ENCODE measurements at places on chromosomes 11 and 22.
A peak's percentile ranks its signal among the peaks of the same experiment; 100 is the strongest.

DNA sequence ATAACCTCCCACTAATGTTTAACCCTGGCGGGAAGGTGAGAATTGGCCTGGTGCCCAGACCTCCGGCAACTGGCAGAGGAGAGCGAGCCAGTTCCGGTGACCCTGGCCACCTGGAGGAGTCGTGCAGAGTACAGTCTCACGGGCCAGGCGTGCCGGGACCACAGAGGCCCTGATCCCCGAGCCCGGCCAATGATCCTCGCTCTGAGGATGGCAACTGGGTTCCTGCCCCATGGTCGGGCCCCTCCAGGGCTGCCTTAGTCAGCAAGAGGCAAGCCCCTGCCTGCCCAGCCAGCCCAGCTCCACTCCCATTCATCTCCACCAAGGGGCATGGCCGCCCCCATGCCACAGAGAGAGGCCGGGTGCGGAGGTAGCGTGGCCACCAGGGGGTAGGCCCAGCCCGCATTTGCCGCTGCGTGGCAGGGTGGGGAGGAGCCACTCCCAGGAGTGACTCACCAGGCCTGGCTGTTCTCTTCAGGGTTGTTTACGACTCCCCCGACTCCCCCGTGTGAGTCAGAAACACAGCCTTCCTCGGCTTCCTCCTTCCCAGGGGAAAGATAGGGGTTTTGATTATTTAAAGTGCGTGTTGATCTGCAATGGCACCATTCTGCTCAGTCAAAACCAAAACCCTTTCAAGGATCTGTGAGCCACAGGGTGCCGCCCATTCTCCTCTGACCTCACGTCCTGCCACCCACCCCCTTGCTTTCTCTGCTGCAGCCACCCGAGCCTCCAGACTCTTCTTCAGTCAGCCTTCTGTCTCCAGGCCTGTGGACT, at the start of gene SLC25A45:
SLC25A45 (minus strand) TSS at position 614 of the 771 bp plus-strand sequence. CDS start 695 bp downstream, outside the sequence.
- DNase-seq, result peak; percentile 97

- no peak for DNase-seq
Measured at GRCh38 chr22:30188911-30189310, 57.6 kb downstream of the LIF start.

GRCh38 chr22:39490135-39490798, 11.8 kb upstream of the MIEF1 start:
- DNase-seq, result peak; percentile 69

DNA sequence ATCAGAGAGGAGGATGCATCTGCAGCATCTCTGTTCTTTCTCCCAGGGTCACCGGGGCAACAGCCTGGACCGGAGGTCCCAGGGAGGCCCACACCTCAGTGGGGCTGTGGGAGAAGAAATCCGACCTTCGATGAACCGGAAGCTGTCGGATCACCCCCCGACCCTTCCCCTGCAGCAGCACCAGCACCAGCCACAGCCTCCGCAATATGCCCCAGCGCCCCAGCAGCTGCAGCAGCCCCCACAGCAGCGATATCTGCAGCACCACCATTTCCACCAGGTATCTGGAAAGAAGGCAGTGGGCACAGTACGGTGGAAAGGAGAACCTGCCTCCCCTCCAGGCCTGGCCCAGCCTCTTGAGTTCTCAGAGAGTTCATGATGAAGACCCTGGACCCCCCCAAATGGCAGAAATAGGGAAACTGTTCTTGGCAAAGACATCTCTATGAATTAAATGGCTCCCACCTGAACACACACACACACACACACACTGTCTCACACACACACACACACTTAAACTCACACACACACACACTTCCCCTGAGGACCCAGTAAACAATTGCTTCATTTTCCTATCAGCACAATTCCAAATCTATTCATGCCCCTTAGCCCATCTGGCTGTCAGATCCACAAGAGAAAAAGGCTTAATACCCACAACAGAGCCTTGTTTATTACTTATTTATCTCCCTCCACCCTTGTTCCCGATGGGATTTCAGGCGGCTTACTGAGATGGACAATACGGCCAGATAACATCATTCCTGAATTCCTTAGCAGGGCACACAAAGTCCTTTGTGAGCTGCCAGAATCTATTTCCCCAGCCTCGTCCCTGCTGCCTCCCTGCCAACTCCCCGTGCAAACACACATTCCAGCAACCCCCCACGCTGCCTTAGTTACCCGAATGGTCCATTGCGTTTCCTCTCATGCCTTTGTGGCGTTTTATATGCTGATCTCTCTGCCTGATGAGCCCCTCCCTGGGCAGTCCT, 8.1 kb downstream of the TMA7B start:
- no peak for DNase-seq

DNA sequence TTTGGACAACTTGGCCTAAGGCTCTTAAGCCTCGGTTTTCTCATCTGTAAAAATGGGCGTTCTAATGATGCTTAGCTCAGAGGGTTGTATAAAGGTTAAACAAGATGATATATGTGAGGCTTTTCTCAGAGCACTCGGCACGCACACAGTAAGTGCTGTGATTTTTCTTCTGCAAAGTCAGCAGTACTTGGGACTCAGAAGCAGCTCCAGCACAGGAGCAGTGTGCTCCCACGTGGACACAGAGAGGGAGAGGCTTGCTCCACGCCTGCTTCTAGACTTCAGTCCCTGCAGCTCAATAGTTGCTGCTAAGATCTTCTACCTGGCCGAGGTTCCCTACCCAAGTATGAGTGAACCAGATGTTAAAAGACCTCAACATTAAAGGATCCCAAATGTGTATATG, 39.9 kb upstream of the PHF21A start:
- DNase-seq, result no peak

- no peak for DNase-seq
Measured at GRCh38 chr11:2475136-2475918, 30.5 kb downstream of the KCNQ1 start.

- no peak for DNase-seq
Measured at GRCh38 chr11:68741463-68741862, 9.9 kb downstream of the TESMIN start.

DNA sequence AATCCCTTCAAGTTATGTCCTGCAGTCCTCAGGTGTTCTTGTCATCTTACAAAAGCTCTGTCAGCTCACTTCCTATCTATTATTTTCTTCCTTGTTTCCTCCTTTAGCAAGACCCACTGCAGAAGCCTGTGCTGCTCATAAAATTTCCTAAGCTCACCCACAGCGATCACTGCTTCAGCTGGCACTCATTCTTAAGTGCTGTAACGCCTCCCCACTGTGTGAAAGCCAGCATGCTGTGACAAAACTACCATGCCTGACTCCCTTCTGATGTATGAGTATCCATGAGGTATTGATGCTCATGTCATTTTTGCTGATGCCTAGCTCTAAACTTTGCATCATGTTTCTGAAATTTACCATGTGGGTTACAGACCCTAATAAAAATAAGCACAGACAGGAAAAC, 41.5 kb upstream of the CNTN5 start:
- no peak for DNase-seq

- no peak for DNase-seq
Measured at GRCh38 chr11:86874304-86875056, 74.1 kb downstream of the PRSS23 start.

GRCh38 chr11:86869966-86870570, 69.7 kb downstream of the PRSS23 start:
- peak; percentile 43 for DNase-seq

DNA sequence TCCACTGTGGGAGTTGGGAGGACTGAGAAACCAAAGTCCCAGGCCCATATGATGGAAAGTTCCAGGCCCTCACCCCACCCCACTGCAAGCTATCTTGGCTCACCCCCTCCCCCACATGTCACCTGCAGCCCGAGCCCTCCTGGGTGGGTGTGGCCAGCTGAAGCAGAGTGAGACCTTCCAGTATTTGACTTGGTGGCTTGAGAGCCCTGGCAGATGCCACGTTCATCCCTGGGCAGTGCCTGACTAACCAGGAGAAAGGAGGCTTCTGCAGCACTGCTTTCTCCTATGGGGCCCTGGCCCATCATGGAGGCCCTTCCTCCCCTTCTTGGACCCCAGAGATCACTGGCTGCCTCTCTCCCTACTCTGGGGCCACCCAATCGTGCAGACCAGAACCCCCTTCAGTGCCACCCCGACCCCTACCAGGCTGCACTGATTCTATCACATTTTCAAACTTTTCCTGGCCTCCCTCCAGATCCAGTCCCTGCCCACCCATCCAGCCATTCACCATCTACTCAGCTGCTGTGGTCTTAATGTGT, 38.1 kb upstream of the WNT11 start:
- DNase-seq, result no peak

- no peak for DNase-seq
Measured at GRCh38 chr11:119759324-119759723, 30.3 kb upstream of the NECTIN1 start.

DNA sequence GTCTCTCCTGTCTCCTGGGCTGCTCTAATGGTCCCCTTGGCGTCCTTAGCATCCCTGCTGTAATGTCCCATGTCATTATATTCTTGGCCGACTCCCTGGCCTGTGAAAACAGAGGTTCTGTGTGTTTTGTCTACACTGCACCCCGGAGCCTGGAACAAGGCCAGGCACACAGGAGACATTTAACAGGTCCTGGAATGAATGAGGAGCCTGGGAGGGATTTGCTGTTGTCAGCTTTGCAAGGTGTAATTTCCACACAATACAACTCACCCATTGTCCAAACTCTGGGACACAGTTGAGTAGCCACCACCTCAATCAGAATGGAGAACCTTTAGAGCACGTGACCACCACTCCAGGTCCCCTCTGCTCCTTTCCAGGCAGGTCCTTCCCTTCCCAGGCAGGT, 14.9 kb upstream of the PDGFB start:
- no peak for DNase-seq

DNA sequence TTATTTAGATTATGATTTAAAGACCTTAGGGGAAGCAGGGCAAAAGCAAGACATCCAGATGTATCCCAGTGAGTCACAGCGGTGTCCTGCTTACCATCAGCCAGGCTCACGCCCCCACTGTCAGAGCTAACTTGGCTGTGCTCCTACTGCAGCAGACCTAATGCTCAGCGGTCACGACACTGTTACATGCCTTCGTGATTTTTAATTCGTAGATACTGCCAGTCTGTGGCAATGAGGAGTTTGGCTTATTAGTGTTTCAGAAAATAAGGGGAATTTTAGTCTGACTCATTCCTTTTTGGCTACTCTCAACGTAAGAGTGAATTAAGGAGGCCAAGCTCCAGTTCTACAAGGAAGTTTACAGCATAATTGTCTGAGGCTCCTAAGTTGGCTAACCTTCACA, 22.7 kb downstream of the EFCAB6 start:
- no peak for DNase-seq

DNA sequence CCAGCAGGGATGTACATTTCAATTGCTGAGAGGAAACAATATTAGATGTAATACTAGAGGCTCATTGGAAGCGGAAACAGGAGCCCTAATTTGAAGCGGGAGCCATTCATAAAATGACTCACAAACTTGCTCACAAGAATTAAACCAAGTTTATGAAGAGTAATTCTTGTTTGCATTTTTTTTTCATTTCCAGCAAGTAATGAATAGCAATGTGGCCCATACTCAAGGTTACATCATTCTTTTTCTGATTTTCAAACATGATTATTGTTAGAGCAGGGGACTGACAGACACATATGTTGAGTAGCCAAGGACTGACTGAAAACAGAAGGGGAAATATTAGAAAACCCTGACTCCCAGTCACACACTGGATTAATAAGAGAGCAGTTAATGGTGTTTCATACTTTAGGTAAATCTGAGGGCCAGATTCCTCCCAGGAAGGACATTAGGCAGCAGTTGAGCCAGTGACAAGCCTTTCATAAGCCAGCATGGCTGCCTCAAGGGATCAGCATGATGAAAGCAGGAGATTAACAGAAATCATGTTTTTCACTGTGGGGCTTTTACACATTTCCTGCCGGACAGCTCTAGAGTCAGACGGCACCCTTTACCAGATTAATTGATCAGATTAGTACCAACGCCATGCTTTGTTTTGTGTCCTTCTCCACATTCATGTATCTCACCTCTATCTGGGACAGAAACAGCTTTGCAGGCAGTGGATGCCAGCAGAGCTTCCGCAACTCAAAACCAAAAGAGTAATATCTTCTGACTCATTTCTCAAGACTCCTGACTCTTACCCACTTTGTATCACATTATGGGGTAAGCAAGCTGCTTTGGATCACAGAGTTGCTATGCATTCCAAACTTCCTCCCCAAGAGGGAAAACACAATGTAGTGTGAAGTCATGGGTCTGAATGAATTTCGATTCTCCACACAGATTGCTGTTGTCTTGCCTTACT, 831.6 kb downstream of the KCNA4 start:
- no peak for DNase-seq

GRCh38 chr11:30893318-30893717, 307.2 kb upstream of the MPPED2 start:
- DNase-seq, result no peak

DNA sequence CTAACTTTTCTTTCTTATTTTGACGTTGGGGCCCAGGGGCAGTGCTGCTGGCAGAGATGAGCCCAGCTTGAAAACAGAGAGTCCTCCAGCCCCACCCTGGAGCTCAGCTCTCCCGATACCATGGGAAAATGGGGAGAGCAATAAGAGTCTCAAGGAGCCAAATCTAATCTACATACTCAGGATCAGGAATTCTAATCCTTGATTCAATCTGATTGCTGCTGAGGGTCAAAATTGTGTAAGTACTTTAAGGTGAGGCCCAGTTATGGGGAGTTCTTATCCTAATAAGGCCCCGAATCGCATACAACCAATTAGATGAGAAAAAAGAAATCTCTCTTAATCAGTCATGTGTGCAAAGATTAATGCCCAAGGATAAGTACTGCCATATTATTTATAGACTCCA, 202.9 kb downstream of the FAM76B start:
- no peak for DNase-seq

GRCh38 chr22:17121233-17122195, at the start of gene TMEM121B:
Gene TMEM121B, minus strand, starts transcription at chr22:17121360. Its CDS starts 233 bp downstream, at chr22:17121127.
- peak; percentile 52 for DNase-seq

DNA sequence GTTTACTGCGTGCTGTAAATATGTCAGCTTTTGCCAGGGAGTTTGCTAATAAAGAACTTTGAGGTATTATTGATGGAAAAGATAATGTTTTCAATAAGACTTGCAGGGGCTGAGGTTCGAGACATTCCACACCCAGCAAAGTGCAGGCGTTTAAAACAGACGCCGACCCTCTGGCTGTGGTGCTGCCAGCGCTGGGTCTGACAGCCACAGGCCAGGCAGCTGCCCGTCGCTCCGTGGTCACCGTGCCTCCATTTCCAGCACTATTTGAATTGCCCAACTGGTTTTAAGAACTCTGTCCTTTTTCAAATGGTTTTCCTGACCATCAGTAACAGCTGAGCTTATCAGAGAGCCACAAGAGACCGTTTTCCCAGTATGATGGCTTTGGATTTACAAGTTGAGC, 28.1 kb upstream of the ALX4 start:
- no peak for DNase-seq

DNA sequence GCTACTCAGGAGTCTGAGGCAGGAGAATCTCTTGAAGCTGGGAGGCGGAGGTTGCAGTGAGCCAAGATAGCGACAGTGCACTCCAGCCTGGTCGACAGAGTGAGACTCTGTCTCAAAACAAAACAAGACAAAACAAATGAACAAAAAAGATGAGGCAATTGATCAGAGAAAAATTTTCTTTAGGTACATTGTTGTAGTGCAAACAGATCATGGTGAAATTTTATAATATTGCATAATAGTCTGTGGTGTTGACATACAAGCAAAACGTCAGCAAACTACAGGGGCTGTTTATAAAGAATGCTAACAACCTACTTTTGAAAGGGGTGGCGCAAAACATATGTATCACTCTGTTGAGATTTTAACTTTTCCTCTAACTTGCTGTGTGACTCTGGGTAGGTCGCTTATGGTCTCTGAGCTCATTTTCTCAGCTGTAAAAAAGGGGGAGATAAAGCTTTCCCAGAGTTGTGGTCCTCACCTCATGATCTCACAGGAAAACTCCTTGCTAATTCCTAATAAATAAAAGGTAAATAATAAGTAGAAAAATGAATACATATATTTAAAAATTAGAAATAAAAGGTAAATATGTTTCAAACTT, 64.8 kb upstream of the NUP160 start:
- DNase-seq, result no peak
